ENCODE measurements at places on chromosomes 12 and 14. TPM values are rescaled to one million over a fixed set of nuclear protein-coding genes. Genes with fewer than 3 reads are reported as not detected.

Gene GSC
- total RNA-seq, result not detected

Gene MYF5
- not detected for total RNA-seq

Gene VWF
- total RNA-seq, result 0.06 TPM

Gene POTEM
- total RNA-seq, result not detected

Gene SCAF11
- total RNA-seq, result 92.3 TPM

Gene SLC38A4
- total RNA-seq, result 0.03 TPM

- DNase-seq, result no peak
Measured at GRCh38 chr14:104322531-104323366, 184.4 kb downstream of the KIF26A start.

Gene MAP1LC3B2
- not detected for total RNA-seq

GRCh38 chr12:54249489-54249888 lies 30.4 kb downstream of the CBX5 start:
- no peak for DNase-seq
